H9 (cell line): ENCODE measurements at places on chromosomes 1 and 21. TPM values are rescaled to one million over a fixed set of nuclear protein-coding genes. Genes with fewer than 3 reads are reported as not detected.

The C1QTNF12 gene
- total RNA-seq, result 4.4 and 4.7 TPM in 2 replicates

The CRYAA gene
- total RNA-seq, result not detected in 2 replicates

The MMP23B gene
- total RNA-seq, result 12.5 and 13.7 TPM in 2 replicates

The S100A1 gene
- total RNA-seq, result 1.1 TPM in 1 of 2 replicates, not detected in the other

The CCDC185 gene
- total RNA-seq, result not detected in 2 replicates

The LHX8 gene
- total RNA-seq, result not detected in 2 replicates

The FOXJ3 gene
- total RNA-seq, result 45.8 and 49.9 TPM in 2 replicates

The CFHR1 gene
- not detected in 2 replicates for total RNA-seq

DNA sequence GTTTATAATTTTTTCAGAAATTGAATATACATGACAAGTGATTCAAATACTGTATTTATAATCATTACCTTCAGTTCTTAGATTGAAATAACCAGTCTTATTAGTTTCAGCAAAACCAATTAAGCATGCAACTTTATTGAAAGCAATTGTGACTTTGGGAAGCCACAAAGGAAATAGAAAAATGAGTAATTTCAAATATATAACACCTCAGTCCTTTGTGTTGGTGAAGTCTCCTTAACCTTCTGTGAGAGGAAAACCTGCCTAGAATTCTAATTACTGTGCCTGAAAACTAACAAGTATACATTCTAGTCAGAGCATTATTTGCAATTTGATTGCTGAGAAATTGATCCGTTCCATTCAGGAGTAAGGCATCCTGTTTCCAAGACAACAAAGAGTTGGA lies 95.8 kb downstream of the S1PR1 start:
- H3K4me1 ChIP-seq, result no peaks in the 10 kb centered on the region
- no peaks in the 10 kb centered on the region for H3K27me3 ChIP-seq
- H3K27ac ChIP-seq, result no peak overlapping the region
- H3K36me3 ChIP-seq, result no peaks in the 10 kb centered on the region
- H3K4me3 ChIP-seq, result no peak overlapping the region
- no peak for DNase-seq

- no peak for DNase-seq
- no peaks in the 10 kb centered on the region for H3K36me3 ChIP-seq
- no peak overlapping the region for H3K4me3 ChIP-seq
- H3K27ac ChIP-seq, result no peak overlapping the region
- H3K27me3 ChIP-seq, result no peaks in the 10 kb centered on the region
Measured at GRCh38 chr1:174768949-174769348, 230.8 kb upstream of the CACYBP start.

- peak overlapping the region; percentile 83 for H3K4me3 ChIP-seq
- no peak overlapping the region for H3K27ac ChIP-seq
- no peaks in the 10 kb centered on the region for H3K36me3 ChIP-seq
- peak; percentile 30 for DNase-seq
- H3K4me1 ChIP-seq, result no peaks in the 10 kb centered on the region
Measured at GRCh38 chr1:69570356-69570755, 2.6 kb downstream of the LRRC7 start.

DNA sequence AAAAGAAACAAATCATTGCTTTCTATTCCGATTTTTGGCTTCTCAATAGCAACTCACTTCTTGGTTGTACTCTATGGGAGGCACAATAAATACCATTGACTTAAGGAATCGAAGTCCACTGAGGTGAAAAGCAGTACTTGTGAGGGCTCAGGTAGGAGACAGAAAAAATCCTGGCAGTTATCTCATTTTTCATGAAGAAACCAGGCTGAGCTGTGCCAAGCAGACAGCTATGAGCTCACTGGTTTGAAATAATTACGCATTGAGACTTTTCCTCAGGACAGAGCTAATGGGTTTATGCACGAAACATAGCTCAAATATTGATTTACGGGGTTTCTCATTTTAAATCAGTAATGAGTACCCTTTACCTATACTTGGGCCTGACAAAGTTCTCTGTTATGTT lies 18.5 kb downstream of the COLGALT2 start:
- H3K27me3 ChIP-seq, result no peaks in the 10 kb centered on the region
- no peak overlapping the region for H3K4me3 ChIP-seq
- H3K36me3 ChIP-seq, result no peaks in the 10 kb centered on the region

GRCh38 chr21:42997053-42997452 lies 22.7 kb downstream of the PKNOX1 start:
- H3K27me3 ChIP-seq, result no peaks in the 10 kb centered on the region
- H3K27ac ChIP-seq, result no peak overlapping the region
- DNase-seq, result no peak
- peaks cover under 1% of the 10 kb centered on the region; the same call in 1 of the 2 replicates for H3K4me1 ChIP-seq
- peaks cover 48% of the 10 kb centered on the region for H3K36me3 ChIP-seq

GRCh38 chr1:225688345-225688744 lies 35.4 kb upstream of the ENAH start:
- no peak for DNase-seq
- H3K4me3 ChIP-seq, result no peak overlapping the region
- no peaks in the 10 kb centered on the region for H3K27me3 ChIP-seq
- no peaks in the 10 kb centered on the region for H3K4me1 ChIP-seq
- no peaks in the 10 kb centered on the region for H3K36me3 ChIP-seq
- H3K27ac ChIP-seq, result no peak overlapping the region

- DNase-seq, result peak; percentile 90
- no peaks in the 10 kb centered on the region for H3K36me3 ChIP-seq
- no peaks in the 10 kb centered on the region; the same call in 1 of the 2 replicates for H3K4me1 ChIP-seq
- H3K27ac ChIP-seq, result no peak within 1 kb of the TSS
- H3K27me3 ChIP-seq, result no peaks in the 10 kb centered on the region
- peak within 1 kb of the TSS; percentile 92 for H3K4me3 ChIP-seq
Measured at GRCh38 chr1:216723274-216723780, at the start of gene ESRRG. Gene ESRRG (minus strand): TSS chr1:216723429. CDS start chr1:216723299, 130 bp downstream.

DNA sequence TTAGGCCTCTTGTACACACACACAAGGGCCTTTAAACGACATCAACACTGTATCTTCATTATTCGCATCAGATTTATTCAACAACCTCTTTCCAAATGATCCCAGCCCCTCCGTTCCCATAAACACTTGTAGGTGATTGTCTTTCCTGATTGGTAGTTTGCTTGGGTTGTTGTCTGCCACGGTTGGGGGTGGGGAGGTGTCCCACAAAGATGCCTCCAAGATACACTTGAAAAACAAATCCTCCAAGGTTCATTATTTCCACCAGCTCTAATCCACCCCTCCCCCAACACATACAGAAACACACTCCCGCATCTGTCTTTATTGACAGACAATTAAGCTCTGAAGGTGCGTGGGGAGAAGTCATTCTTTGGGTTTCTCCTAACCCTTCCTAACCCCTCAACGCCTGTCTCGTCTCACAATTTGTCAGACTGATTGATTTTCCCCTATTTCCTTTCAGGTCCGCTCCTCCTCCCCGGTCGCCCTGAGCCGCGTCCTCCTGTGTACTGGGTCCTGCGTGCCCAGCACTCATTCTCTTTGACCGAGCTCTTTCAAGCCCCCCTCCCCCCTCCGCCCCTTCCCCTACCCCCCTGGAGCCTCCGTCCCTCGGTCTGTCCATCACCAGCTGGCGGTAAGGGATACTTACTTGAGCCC lies 1.4 kb downstream of the WDR26 start:
- no peak overlapping the region for H3K27ac ChIP-seq
- DNase-seq, result no peak
- no peaks in the 10 kb centered on the region for H3K27me3 ChIP-seq
- H3K4me1 ChIP-seq, result no peaks in the 10 kb centered on the region

GRCh38 chr1:156648951-156649350 lies 7.0 kb downstream of the BCAN start:
- H3K27ac ChIP-seq, result no peak overlapping the region
- no peaks in the 10 kb centered on the region for H3K4me1 ChIP-seq
- H3K4me3 ChIP-seq, result no peak overlapping the region
- no peak for DNase-seq

DNA sequence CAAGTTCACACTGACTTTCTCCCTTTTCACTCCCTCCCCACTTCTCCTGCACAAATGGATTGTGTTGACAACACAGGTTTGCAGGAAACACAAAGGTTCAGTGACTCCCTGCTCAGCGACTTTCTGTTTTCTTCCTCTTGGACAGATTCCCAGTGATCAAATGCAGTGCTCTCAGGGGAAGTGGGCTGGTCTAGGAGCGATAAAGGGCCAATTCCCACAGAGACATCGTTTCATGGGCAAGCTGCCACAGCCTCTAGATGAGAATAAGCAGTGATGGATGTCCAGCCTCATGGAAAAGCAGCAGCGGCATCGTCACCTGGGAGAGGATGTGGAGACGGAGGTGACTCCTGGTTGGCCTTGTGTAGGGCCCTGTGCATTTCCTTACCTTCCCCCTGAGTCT lies 30.6 kb downstream of the FYB2 start:
- no peak for DNase-seq
- no peak overlapping the region for H3K4me3 ChIP-seq
- H3K27ac ChIP-seq, result no peak overlapping the region

DNA sequence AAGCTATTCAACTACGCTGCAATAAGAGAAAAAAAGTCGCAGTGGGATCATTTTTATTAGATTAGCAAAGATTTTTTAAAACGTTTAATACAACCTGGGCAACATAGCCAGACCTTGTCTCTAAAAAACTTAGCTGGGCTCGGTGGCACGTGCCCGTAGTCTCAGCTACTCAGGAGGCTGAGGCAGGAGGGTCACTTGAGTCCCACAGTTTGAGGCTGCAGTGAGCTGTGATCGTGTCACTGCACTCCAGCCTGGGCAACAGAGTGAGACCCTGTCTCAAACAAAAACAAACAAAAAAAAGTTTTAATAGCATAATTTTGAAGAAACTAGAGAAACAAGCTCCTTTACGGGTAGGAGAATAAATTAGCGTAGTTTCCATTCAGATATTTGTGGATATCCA lies 1.0 kb upstream of the PRDM15 start:
- no peaks in the 10 kb centered on the region; the same call in 1 of the 2 replicates for H3K4me1 ChIP-seq
- no peak for DNase-seq
- peak overlapping the region; percentile 89 for H3K4me3 ChIP-seq
- no peaks in the 10 kb centered on the region for H3K27me3 ChIP-seq
- peaks cover 9% of the 10 kb centered on the region; the same call in 1 of the 2 replicates for H3K36me3 ChIP-seq

GRCh38 chr1:169484683-169485430 lies 887 bp downstream of the SLC19A2 start:
- peak overlapping the region; percentile 97 for H3K4me3 ChIP-seq
- DNase-seq, result no peak
- H3K27ac ChIP-seq, result peak overlapping the region; percentile 3

DNA sequence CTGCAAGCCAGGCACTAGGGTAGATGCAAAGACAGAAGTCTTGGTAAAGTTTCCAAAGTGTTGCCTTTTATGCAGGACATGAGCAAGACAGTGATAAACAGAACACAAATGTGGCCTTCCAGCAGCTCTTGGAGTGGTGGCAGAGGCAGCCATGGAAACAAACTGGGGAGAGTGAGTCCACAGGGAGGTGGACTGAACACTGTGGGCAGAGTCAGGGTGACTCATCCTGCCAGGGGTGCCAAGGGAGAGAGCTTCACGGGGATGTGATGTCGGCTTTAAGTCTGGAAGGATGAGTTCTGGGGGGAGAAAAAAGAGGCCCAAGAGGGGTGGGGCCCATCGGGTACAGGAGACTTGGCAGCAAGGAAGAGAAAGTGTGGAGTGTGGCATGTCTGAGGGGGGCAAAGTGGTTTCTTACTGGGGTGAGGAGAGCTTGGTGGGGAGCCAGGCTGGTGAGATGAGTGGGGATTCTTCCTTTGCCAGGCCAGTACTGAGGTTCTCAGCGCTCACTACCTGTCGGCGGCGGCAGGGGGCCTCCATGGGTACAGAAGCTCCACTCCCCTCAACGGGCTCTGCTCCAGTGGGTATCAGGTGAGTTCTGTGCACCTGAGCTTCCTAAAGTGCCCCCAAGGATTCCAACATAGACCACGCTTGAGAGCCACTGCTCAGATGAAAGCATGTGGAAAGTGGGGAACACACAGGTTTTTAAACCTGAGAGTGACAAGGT lies 41.8 kb downstream of the KIAA0040 start:
- no peaks in the 10 kb centered on the region for H3K36me3 ChIP-seq
- H3K27me3 ChIP-seq, result no peaks in the 10 kb centered on the region; the same call in 1 of the 2 replicates
- H3K4me1 ChIP-seq, result no peaks in the 10 kb centered on the region
- DNase-seq, result peak; percentile 42
- H3K4me3 ChIP-seq, result no peak overlapping the region
- no peak overlapping the region for H3K27ac ChIP-seq
